SK-N-SH (cell line): ENCODE measurements at places on chromosomes 5 and 9. TPM values are rescaled to one million over a fixed set of nuclear protein-coding genes. Genes with fewer than 3 reads are reported as not detected.

The HACD4 gene
- polyA plus RNA-seq, result under 0.01 TPM in 1 of 2 replicates, not detected in the other

DNA sequence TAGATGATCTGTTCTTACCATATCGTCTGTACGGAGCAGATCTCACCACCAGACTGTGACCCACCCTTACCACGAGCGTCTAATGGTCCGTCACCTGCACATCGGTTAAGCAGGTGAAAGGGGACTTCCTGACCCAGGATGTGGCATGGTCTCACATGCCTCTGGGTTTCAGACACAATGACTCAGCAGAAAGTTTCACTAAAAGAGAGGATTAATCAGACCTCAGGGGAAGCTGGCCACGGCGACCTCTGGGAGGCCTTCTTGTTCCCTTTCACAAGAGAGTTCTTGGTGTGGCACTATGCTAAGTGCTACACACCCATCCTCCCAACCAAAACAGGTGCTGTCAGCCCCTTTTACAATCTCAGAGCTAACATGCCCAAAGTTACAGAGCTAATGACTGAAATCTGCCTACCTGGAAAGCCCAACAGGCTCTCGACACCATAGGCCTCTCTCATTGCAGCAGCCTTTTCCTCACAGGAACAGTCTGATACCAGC lies 41.6 kb downstream of the ADAMTS12 start:
- no peak for DNase-seq

DNA sequence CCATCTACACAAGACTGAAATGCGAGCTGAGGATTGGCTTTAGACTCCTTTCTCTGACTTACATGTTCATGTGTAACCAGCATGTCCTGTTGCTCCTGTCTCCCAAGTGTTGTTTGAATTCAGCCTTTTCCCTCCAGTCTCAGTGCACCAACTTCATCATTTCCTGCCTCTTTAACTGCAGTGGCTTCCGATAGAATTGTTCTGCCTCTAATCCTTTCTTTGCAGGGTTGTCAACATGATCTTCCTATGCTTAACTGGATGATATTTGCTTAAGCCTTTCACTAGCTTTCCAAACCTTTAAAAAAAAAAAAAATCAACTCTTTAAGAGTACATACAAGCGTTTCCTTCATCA lies 6.7 kb upstream of the FYB1 start:
- no peak for DNase-seq

DNA sequence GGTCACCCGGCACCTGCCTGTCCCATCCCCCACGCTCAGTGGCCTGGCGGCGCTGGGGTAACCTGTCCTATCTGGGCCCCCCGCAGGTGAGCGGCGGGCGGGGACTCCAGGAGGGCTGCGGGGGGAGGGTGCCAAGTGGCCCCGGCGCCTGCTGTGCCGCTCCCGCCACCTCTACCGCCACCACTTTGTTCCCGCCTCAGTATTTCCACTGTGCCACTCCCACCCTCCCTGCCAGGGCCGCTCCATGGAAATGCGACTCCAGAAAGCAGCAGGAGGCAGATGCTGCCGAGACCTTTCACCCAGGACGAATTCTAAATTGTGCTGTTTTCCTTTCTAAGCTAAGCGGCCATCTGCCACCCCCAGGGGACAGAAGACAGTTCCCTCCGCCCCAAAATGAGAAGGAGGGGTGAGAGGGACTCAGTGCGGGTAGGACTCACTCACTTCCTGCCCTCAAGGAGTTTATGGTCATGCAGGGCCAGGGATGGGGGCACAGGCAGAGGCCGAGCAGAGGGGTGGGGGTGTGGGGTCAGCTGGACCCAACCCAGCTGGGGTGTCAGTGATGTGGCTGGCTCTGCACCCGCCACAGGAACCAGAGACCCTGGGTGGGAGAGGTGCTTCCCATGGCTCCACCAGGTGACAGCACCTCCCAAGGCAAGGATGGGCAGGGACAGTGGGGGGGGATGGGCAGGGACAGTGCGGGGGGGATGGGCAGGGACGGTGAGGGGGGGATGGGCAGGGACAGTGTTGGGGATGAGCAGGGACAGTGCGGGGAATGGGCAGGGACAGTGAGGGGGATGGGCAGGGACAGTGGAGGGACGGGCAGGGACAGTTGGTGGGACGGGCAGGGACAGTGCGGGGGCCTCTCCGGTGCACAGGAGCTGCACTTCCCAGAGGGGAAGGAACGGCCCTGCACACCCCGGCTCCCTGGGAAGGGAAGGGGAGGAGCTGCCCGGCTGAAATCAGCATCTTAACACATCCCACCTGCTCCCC lies 17.8 kb downstream of the NOTCH1 start:
- peak; percentile 86 for DNase-seq

GRCh38 chr5:1523480-1523792 lies 324 bp downstream of the LPCAT1 start:
- peak; percentile 83 for DNase-seq

GRCh38 chr5:16776611-16777251 lies 159.4 kb downstream of the MYO10 start:
- no peak for DNase-seq

GRCh38 chr9:110058304-110058953 lies 149.5 kb downstream of the C9orf152 start:
- peak; percentile 53 for DNase-seq

The NKD2 gene
- polyA plus RNA-seq, result not detected in 2 replicates

The PTRH1 gene
- 41.1 and 42.2 TPM in 2 replicates for polyA plus RNA-seq

GRCh38 chr9:68996462-68996861 lies 17.5 kb downstream of the PRKACG start:
- no peak for DNase-seq

DNA sequence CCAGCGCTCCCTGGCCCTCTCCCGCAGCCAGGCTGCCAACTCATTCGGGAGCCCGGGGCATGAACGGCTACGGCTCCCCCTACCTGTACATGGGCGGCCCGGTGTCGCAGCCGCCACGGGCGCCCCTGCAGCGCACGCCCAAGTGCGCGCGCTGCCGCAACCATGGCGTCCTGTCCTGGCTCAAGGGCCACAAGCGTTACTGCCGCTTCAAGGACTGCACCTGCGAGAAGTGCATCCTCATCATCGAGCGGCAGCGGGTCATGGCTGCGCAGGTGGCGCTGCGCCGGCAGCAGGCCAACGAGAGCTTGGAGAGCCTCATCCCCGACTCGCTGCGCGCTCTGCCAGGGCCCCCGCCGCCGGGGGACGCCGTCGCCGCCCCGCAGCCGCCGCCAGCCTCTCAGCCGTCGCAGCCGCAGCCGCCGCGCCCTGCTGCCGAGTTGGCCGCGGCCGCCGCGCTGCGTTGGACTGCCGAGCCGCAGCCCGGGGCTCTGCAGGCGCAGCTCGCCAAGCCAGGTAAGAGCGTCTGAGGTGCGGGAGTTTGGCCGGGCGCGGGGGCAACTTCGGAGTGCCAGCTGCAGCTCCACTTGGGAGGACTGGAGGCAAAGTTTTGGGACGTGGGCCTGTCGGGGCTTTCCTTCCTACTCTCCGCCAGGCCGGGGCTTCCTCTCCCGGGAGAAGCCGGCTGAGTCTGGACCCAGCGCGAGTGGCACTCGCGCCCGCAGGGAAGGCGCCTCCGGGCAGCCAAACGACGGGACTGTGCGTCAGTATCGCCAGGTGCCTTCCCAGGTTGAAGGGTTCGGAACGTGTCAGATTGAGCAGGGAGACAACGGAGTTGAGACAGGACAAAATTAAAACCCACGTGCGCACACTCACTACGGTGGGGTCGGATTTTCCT lies 735 bp downstream of the DMRT3 start:
- no peak for DNase-seq

The MYOT gene
- polyA plus RNA-seq, result 0.02 and 0.06 TPM in 2 replicates

GRCh38 chr9:120783602-120784047 lies 9.6 kb downstream of the FBXW2 start:
- no peak for DNase-seq

DNA sequence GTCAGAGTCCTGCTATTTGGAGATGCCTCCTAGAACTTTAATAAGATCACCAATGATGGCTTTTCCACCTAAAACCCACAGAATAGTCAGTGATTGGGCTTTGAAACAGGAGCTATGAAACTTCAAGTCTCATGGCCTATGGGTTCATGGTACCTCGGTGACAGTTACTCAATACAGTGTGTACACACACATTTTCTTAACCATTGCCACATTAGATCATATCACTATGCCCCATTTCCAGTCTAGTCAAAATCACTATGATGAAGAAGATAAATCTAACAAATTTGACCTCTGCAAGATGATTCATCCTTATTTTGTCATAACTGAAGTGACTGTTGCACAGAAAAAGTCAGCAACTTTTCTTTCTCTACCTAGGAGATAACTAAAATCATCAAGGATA lies 86.8 kb upstream of the OR13F1 start:
- DNase-seq, result no peak

GRCh38 chr9:80867731-80868130 lies 821.6 kb downstream of the TLE1 start:
- no peak for DNase-seq

The THBS4 gene
- 0.58 and 1.1 TPM in 2 replicates for polyA plus RNA-seq

The PCDHB14 gene
- 9.7 and 10.6 TPM in 2 replicates for polyA plus RNA-seq
